ENCODE measurements at places on chromosomes 16 and 17. TPM values are rescaled to one million over a fixed set of nuclear protein-coding genes. Genes with fewer than 3 reads are reported as not detected.

MT4 gene
- total RNA-seq = not detected

OR1A1 gene
- not detected for total RNA-seq

PPM1D gene
- 20.4 TPM for total RNA-seq

CLEC18B gene
- total RNA-seq = 3.5 TPM

RDM1 gene
- 6.3 TPM for total RNA-seq

HOXB6 gene
- total RNA-seq = 0.25 TPM

CMC2 gene
- total RNA-seq = 78.5 TPM

FOXO3B gene
- total RNA-seq = 4.5 TPM

ZNF747 gene
- 13.8 TPM for total RNA-seq
